ENCODE measurements at places on chromosomes 5 and 9.

- DNase-seq, result no peak
Measured at GRCh38 chr5:96066386-96066719, 104.7 kb upstream of the ELL2 start.

DNA sequence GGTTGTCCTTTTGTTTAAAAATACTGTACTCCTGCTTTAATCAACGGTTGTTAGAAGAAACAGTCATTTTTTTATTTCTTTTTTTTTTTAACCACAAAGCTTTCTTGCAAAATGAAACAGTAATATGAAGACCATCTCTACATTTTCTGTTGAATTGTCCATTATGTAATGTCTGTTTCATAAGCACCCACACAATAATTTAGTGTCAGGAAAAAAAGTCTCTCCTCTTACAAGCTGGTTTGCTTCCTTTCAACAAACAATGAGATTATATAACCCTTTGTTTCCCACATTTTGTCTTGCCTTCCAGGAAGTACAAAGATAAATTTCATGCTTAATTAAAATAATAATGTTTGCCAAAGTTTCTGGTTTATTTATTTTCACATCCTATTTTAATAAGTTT is 16.7 kb downstream of the CTNNAL1 start:
- no peak for DNase-seq

- DNase-seq, result no peak
Measured at GRCh38 chr5:67897431-67897830, 318.1 kb upstream of the PIK3R1 start.

DNA sequence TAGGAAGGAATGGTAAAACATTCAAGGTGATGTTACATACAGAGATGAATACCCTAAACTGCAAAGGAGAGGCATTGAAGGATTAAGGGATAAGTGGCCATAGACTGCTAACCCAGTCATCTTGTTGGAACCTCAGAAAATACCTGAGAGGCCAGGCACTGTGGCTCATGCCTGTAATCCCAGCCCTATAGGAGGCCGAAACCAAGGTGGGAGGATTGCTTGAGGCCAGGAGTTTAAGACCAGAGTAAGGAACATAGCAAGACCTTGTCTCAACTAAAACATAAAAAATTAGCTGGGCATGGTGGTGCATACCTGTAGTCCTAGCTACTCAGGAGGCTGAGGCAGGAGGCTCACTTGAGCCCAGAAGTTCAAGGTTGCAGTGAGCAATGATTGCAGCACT is 10.9 kb downstream of the ECM2 start:
- DNase-seq, result no peak

- DNase-seq, result no peak
Measured at GRCh38 chr5:84549054-84549453, 164.4 kb upstream of the EDIL3 start.

DNA sequence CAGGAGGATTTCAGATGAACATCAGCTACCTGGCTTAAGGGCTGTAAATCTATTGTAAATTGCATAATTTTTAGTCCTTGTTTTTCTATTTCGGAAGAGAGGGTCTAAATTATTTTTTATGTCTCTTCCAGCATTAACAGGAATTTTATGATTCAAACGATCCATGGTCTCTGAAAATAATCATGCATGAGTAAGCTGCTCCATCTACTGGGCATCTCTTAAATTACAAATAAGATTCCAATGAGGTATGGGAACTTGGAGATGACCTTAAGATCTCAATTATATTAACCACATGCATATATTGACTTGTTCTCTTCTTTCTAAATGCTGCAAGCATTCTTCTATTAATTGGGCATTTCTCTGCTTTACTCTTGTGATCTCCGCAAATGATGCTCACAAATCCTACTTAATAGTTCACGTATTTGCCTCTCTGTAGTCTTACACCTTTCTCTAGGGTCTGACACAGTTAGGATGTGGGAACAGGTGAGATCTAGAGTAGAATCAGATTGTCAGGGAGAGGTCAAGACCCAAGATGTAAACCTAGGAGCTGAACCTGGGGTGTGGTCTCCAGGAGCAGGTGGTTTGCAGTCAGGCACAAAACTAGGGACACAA is 86.9 kb downstream of the NUDT12 start:
- DNase-seq, result no peak

GRCh38 chr9:84937180-84937579 is 267.7 kb downstream of the NTRK2 start:
- DNase-seq, result no peak

DNA sequence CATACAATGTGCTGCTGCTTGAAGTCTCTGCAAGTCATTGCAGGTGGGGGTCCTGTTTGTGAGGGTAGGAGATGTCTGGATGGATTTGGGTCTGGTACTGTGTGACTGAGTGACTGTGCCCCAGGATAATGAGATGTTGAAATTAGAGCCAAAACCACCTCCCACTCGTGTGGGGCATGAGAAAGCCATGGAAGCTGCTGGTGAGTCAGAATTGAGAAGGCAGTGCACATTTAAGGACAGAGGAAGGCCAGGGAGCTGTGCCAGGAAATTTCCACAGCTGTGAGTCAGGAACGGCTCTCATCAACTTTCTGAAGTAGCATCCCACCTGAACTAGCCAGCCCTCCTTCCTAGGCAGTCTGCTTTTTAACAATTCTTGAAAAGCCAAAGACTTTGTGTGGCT is 229.8 kb downstream of the DRD1 start:
- no peak for DNase-seq

DNA sequence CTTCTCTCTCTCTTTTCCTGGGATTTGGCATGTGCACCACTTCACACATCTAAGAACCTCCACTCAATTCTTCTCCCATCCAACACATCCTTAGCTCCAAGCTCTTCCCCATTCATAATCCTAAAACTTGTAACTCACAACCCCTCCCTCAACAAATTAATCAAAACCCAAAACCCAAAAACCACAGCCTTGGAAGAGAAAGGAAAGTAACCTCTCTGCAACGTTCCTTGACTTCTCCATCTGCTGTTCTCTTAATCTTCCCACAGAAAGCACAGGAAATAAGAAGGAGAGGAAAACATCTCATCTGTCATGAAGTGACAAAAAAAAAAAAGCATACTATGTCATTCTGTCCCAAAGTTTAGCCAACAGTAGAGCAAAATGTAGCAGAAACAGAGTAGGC is 66.2 kb downstream of the DRD1 start:
- DNase-seq, result no peak

DNA sequence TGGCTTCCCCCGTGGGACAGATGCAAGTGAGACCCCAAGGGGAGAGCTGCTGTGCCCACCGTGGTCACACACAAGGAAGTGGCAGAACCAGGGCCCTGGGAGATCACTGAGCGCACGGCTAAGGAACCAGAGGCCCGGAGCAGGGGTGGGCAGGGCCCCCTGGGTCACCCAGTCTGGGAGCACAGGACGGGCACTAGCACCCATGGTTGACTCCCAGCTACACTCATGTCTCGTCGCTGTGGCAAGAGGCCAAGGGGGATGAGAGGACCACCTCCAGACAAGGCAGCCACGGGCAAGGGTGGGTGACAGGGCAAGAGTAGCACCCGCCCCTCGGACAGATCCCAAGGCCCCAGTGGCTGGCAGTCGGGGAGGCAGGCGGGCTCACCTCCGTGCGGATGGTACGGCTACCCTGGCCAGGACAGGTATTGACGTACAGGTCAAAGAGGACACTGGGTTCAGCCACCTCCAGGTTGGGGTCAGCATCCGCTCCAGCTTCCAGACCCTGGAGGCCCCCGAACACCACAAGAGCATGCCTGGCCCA is 5.1 kb downstream of the ENDOG start:
- no peak for DNase-seq

DNA sequence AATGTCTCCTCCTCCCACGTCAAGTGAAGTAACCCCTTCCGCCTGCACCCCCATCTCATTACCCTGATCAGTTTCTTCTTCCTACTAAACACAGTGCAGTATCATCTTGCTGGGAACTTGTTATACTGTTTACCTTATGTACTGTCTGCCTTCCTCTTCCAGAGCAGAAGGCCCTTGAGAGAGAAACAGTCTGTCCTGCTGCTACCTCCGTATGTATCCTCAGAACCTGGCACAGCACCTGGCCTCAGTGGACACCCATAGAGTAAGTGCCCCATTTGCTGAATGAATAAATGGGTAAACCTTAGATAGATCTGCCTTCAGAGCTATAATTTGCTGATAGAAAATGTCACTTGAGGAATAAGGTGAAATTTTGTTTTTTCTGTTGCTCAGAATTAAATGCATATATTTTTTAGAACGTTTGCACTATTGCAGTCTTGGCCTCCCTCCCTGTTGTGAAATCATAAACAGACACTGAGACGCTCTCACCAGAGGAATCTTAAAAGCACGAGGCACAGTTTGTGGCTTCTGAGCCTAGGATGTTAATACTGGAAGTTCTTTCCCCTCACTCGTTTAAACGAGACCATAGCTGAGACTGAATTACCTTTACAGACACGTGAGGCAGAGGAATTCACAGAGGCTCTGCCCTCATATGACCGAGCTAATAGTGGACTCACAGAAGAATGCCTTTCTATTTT is 223.1 kb upstream of the DAP start:
- DNase-seq, result no peak

DNA sequence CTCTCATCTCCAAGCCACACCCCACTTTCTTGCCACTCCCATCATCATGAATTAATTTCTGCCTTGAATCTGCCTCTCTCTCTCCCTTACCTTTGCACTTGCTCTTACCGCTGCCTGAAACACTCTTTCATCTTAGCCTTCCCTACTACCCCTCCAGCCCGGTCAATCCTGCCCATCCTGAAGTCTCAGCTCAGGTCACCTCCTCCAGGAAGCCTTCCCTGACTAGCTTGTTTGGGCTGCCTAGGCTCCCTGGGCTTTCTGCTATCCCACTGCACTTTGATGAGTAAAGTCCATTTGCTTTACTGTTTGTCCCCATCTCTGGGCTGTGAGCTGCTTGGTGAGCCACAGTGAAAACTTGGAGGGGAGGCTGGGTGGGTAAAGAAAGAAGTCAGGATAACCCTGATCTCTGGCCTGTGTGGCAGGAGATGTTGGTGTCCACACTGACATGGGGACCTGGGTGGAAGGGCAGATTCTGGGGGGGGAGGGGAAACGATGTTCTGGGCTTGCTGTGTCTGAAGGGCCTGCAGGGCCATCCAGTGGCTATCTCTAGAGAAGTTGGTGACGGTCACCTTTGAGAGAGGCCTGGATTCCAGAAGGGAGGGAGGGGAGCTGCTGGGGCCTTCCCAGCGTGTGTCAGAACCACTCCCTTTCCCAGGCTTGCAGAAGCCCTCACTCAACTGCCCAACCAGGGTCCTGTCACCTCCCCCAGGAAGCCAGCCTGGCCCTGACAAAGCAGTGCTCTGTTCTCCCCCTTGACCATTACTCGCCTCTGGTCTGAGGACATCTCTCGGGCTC is 75.0 kb upstream of the DAB2IP start:
- DNase-seq, result no peak

DNA sequence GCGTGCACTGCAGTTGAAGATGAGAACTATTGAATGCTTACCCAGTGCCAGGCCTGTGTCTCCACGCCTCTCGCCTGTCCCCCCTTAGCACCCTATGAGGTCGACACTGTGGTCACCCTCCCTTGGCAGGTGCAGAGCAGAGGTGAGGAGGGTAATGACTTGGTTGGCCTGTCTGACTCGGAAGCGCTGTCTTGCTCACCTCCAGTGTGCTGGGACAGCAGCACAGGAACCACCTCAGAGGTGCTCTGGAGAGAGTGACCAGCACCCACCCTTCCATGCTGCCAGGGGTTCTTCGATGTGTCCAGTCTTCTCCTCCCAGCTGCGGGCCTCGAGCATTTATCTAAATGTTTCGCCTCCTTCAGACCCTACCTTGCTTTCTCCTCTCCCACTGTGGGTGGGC is 178.3 kb upstream of the IRX2 start:
- DNase-seq, result no peak

DNA sequence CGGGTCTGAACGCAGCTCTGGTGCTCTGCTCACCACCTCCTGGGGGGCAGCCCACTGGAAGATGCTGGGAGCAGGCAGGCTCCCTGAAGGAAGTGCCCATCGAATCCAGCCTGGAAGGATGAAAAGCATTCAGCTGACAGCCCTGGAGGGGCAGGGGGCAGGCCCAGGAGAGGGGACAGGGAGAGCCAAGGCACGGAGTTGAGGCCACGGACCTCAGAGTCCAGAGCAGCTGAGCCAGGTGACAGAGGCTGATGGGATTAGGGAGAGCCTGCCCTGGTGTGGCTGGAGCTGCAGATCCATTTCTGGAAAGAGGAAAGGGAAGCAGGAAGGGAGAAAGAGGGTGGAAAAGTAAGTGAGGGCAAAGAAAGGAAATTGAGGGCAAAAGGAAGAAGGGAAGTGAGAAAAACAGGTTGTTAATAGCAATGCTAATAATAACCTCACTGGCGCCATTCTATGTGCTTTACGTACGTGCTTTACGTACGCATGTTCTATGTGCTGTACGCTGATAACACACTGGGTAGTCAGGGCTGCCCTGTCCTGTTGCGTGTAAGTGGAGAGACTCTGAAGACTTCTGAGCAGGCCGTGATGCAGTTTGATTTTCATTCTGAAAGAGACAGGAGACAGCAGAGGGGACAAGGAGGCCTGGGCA is 52.6 kb downstream of the LMX1B start:
- DNase-seq, result no peak

- no peak for DNase-seq
Measured at GRCh38 chr9:87076825-87077224, 129.5 kb upstream of the GAS1 start.

- DNase-seq, result no peak
Measured at GRCh38 chr5:117144086-117144485, 569.5 kb upstream of the SEMA6A start.

DNA sequence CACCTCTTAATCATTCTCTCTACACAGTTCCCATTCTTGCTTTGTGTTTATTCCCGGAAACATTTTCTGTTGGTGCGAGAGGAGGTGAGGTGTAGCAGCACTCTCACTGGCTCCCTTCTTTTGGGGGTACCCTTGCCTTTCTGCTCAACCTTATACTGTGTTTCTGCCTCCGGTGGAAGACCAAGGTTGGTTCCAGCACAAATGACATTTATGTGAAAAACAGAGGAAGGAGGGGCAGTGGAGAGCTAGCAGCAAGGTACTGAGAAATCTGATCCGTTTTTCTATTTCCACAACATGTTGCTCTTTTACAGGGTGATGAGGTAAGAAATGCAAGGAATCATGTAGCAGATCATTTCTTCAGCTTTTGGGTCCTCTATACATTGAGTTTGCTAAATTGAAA is 648.0 kb upstream of the DMAC1 start:
- no peak for DNase-seq

DNA sequence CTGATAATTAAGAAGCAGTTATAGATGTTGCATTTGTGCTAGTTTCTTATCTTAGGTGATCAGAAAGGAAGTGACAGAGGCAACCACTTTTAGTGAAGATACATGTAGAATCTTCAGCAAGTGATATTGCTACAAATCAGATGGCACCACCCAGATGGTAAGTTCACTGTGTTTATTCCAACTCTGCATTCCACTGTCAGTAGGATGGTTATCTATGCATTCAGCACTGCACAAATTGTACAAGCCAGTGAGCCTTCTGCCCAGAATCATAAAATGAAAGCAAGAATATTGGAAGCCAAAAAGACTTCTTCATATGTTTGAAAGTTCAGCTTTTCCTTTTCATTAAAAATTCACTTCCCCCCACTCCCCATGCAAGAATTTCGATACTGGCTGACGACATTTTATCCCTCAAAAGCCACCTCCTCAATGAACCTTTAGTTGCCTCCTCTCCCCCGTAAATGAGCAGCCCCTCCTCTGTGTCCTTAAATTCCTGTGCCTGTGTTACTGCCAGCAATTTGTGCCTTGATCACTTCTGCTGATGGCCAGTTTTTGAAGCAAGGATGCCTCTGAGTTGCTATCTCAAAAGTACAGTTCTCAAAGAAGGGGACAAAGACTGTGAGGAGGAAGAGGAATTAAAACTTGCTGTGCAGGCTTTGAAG is 91.6 kb downstream of the ZSWIM6 start:
- no peak for DNase-seq

GRCh38 chr9:77952635-77953328 is 78.8 kb downstream of the GNAQ start:
- no peak for DNase-seq

- DNase-seq, result no peak
Measured at GRCh38 chr5:137361280-137361679, 137.8 kb downstream of the SPOCK1 start.

Data from stimulated activated CD4-positive, alpha-beta T cell treated with anti-CD3 and anti-CD28 coated beads, Interleukin-1b, Interleukin-23, amount 100 ng/mL, for 24 hours (primary cell).